ENCODE measurements at places on chromosomes 7 and 10. TPM values are rescaled to one million over a fixed set of nuclear protein-coding genes. Genes with fewer than 3 reads are reported as not detected.

The MET gene
- 17.8 TPM for total RNA-seq

The TRIL gene
- total RNA-seq = 2.9 TPM

The AOC1 gene
- total RNA-seq = not detected

The MAGI2 gene
- total RNA-seq = 3.2 TPM

The PLXDC2 gene
- 26.8 TPM for total RNA-seq

The TMEM229A gene
- total RNA-seq = not detected

The CD36 gene
- total RNA-seq = 925 TPM

The LRRN3 gene
- 0.59 TPM for total RNA-seq

The OR2A1 gene
- not detected for total RNA-seq

The SKAP2 gene
- 9.2 TPM for total RNA-seq

The ARMC3 gene
- total RNA-seq = not detected

The PIK3CG gene
- 1.4 TPM for total RNA-seq

The CC2D2B gene
- 0.61 TPM for total RNA-seq

The TMEM26 gene
- 0.16 TPM for total RNA-seq

The MYL10 gene
- not detected for total RNA-seq

The CUEDC2 gene
- 79.9 TPM for total RNA-seq

The EN2 gene
- not detected for total RNA-seq

The RAPGEF5 gene
- total RNA-seq = 17.4 TPM

The TMEM120A gene
- total RNA-seq = 150 TPM

The DYDC1 gene
- total RNA-seq = not detected

The SEMA3A gene
- 1.9 TPM for total RNA-seq

The PPRC1 gene
- total RNA-seq = 22.7 TPM

The CREB5 gene
- 13.4 TPM for total RNA-seq

The TMEM213 gene
- total RNA-seq = not detected

The GIMAP2 gene
- 4.7 TPM for total RNA-seq

The CDNF gene
- 5.3 TPM for total RNA-seq

The CPA4 gene
- 0.27 TPM for total RNA-seq

The BMPER gene
- total RNA-seq = 3.1 TPM

The ZCCHC24 gene
- 53.1 TPM for total RNA-seq

The SLC39A12 gene
- total RNA-seq = not detected

The MYO1G gene
- 0.40 TPM for total RNA-seq

The FKBP6 gene
- not detected for total RNA-seq

The CPEB3 gene
- 15.8 TPM for total RNA-seq

The OR6V1 gene
- total RNA-seq = not detected

The FAM241B gene
- total RNA-seq = 5.6 TPM

The TRIM73 gene
- 1.5 TPM for total RNA-seq

The NRAP gene
- 1,999 TPM for total RNA-seq

The FAM180A gene
- total RNA-seq = 17.8 TPM

The PRPS1L1 gene
- not detected for total RNA-seq

The PON1 gene
- total RNA-seq = not detected

The LIPK gene
- not detected for total RNA-seq

The SEMA3C gene
- total RNA-seq = 83.2 TPM

The PPP1R3C gene
- total RNA-seq = 295 TPM

The ACSL5 gene
- 4.1 TPM for total RNA-seq

The FGL2 gene
- total RNA-seq = 6.8 TPM

The TUBB8 gene
- not detected for total RNA-seq

The PPP1R9A gene
- total RNA-seq = 41.9 TPM

The SLC26A5 gene
- total RNA-seq = not detected

The FAM25A gene
- not detected for total RNA-seq
